ENCODE measurements at places on chromosomes 12 and 14.

- no peak for DNase-seq
These were observed 19.8 kb downstream of the VASH1 start for GRCh38 chr14:76780875-76781647.

- DNase-seq: no peak
These were observed 56.2 kb upstream of the CORO1C start for GRCh38 chr12:108787539-108787938.

DNA sequence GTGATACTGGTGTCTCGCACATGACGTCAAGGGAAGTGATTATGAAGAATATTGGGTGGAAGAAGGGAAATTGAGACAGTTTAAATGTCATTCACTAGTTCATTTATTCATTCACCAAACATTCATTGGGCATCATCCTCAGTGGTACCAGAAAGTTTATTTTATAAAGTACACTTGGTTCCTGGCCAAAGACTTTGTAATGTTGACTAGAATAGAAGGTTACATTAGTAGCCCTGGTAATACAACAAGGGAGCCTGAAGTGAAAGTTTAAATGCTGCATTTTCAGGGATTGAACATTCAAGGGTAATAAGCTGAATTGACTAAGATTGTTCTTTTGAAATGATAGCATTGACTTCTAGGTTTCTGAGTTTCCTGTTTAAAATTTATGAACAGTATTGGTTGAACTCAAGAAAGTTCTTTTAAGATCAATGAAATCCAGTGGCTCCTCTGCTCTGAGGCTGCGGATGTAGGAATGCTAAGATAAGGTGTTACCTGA lies 236.8 kb upstream of the BTG1 start:
- no peak for DNase-seq

DNA sequence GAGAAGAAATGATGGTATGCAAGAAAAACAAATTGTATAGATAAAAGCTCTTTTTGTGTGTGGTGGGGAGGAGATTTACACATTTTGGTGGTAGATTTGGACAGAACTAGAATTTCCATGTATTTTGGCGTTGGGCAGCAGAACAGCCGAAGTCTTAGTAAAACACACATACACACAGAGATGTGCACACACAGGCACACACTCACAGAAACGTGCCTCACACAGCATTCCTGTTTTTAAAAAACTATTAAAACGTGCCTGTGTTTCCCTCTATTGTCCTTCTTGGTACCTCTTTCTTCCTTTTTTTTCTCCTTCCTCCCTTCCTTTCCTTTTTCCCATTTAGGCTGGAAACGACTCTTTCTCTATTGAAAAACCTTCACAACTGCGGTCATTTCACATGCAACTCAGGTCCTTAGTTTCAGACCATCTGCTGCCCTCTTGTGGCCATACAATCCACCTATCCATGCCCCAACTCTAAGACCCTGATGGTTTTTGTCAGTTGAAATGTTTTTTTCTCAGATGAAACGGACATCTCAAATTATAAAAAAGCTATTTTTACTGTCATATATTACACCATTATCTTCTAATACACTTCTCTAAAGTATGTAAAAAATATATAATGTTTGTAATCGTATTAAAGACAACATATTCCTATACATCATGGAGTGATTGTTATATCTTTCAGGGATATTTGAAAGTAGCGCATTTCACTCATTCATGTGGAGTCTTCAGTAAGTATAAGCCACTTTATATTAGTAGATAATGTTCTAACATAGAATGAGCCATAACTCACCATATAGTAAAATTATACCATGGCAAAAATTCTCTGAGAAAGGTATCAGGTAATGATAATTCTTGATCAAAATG lies 386.7 kb upstream of the NOVA1 start:
- DNase-seq: no peak

GRCh38 chr12:3087758-3088650 lies 10.8 kb downstream of the TSPAN9 start:
- no peak for DNase-seq
